MG63 (cell line): ENCODE measurements at places on chromosomes 3 and 15. TPM values are rescaled to one million over a fixed set of nuclear protein-coding genes. Genes with fewer than 3 reads are reported as not detected.

Gene FAM43A
- total RNA-seq: 32.4 and 40.0 TPM in 2 replicates

Gene PLA2G4E
- not detected in 2 replicates for total RNA-seq

Gene PYGO1
- total RNA-seq: 4.9 and 7.1 TPM in 2 replicates

DNA sequence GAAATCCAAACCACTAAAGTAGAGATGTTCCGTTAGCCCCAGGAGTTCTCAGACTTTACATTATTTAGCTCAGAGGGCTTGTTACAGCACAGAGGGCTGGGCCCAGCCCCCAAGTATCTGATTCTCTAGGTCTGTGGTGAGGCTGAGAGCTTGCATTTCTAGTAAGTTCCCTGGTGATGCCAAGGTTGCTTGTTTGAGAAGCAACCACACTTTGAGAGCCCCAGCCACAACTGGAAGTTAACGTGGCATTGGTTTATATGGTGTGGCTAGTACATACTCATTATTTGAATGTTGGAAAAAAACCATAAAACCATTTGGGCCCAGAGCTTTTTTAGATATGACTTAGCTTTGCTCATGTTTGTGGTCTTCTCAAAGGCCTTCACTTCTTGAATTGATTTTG, 35.9 kb downstream of the PRR23E start:
- DNase-seq: no peak

DNA sequence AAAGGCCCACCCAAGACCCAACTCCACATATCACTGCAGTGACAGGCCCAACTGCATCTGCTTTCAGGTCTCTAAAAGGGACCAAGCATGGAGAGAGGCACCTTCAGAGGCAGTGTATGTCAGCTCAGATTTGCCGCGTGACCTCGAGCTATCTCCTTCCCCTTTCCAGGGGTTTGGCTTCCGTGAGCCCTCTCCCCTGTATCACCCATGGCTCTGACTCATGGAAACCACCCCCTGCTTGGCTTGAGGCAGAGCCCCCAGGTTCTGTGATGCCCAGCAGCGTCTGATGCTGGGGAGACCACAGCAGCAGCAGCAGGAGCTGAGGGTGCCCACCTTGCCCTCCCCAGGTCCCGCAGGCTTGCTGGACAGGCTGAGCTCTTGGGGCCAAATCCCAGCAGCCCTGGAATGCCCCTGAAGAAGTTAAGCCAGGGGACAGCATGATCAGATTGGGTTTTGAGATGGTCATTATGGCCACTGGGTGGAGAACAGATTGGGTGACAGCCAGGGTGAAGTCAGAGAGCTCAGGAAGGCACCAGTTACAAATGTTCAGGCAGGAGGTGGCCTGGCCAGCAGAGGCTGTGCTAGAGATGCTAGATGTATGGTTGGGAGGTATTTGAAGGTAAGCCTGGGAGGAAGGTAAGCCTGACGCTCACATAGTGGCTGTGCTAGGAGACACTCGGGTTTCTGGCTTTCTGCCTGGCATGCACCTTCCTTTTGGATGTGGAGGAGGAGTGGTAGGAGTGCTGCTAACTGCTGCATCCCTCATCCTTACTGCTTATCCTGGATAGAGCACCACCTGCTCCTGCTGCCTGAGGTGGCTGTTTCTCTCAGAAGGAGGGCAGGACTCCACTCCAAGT, 42.9 kb downstream of the FGD5 start:
- DNase-seq: no peak

- peak; percentile 9 for DNase-seq
Measured at GRCh38 chr3:58333206-58334012, 717 bp downstream of the PXK start.

GRCh38 chr15:67394873-67395639, 125.9 kb upstream of the C15orf61 start:
- DNase-seq: no peak

DNA sequence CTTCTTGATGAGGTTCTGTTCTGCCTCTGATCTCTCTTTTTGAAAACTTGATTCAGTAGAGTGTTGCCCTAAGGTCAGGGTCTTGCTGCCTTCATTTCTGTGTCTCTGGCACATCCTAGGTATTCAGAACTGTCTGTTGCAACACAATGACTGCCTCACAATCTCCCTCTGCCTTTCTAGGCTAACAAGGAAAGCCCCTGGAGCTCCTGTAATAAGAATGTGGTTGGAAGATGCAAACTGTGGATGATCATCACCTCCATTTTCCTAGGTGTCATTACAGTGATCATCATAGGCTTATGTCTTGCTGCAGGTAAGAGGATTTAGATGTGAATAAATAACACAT, 7.0 kb downstream of the C3orf52 start:
- DNase-seq: no peak

DNA sequence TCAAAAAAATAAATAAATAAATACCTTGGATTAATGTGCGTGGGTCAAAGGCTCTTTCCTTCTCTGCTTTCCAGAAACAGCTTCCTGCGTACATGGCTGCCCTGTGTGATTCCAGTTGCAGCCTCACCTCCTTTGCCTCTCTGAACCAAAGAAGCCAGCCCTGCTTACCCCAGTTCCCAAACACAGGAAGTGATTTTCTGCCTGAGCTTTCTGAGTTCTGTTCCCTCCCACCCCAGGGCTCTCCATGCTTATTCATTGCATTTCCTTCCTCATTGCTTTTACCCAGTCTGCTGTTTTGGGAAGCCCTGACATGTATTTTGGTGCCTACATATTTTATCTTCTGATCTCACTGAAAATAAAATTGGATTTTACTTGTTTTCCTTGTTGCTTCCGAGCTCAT, 15.4 kb downstream of the ZSCAN2 start:
- DNase-seq: no peak

- DNase-seq: no peak
Measured at GRCh38 chr15:92189166-92189565, 204.5 kb upstream of the ST8SIA2 start.

- no peak for DNase-seq
Measured at GRCh38 chr3:107268469-107268868, 108.8 kb upstream of the CCDC54 start.

GRCh38 chr15:100461049-100461448, 67.7 kb downstream of the CERS3 start:
- no peak for DNase-seq

- DNase-seq: no peak
Measured at GRCh38 chr3:187522293-187522692, 147.9 kb downstream of the SST start.
